ENCODE measurements at places on chromosomes 4 and X.
A peak's percentile ranks its signal among the peaks of the same experiment; 100 is the strongest.

- DNase-seq = no peak
These were observed 21.9 kb downstream of the PLS3 start for GRCh38 chrX:115582616-115583495.

DNA sequence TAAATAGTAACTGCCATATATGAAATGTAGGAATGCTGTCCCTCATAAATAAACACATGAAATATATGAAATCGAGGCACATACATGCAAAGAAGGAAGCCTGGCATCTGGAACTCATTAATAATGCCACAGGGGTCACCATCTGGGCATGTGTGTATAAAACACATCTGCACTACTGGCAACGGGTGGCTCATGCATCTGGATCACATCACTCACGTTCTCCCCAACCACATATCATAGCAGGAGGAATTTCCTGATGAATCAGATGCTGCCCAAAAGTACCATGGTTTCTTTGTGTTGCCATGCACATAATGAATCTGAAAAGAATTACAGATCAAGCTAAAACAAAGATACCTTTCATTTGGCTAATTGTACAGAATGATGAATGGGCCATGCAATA is 28.6 kb downstream of the RNF175 start:
- no peak for DNase-seq

DNA sequence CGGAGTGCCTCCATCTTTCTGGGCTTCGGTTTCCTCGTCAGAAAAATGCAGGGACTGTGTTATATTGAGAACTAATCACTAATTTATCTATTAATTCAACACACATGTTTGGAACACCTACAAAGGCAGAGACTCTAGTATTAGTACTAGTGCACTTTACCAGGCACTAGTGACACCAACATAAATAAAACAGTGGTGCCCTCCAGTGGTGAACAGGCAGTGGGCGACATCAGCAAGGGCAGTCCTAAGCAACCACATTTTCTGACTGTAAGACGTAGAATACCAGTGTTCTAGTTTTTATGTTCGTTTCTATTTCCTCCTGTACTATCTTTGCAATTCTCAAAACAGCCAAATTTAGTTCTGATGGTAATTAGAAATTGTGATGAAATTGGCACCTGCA is 69.1 kb upstream of the UCP1 start:
- DNase-seq = peak; percentile 23

DNA sequence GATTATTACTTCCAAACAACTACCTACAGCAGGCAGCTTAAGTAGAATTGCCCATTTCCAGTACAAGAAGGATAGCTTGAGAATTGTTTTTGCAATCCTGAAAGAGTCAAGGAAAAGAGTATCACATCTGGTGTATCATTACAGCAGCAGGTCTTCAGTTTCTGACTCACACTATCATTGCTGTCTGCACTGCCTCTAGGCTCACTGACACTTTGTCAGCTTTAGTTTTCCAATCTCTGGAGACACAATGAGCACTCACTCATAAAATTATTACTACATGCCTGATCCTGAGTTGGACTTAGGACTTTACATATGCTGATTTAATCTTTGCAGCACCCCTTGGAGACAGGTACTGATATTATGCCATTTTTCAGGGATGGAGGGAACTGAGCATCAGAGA is 244.6 kb upstream of the BOD1L1 start:
- DNase-seq = no peak

DNA sequence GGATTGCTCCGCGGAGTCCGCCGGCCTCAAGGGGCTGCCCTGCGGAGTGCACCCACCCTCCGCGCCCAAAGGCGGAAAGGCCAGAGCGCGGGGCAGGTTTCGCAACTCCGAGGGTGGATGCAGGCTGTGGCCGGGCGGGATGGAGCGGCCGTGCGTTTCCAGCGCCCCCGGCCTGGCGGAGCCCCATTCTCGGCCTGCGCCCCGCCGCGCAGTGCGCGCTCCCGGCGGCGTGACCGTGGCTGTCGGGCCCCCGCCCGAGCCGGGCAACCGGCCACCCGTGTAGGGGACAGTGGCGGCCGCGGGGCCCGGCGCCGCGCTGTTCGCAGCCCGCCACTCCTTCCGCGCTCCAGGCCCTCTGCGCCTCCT is 331 bp downstream of the SETD7 start:
- no peak for DNase-seq

- no peak for DNase-seq
These were observed 37.0 kb upstream of the CD99L2 start for GRCh38 chrX:150935467-150935866.

- no peak for DNase-seq
These were observed 258.7 kb upstream of the SLC7A11 start for GRCh38 chr4:138500869-138501268.

GRCh38 chr4:145824463-145824862 is 114.2 kb downstream of the ZNF827 start:
- no peak for DNase-seq

- no peak for DNase-seq
These were observed 516.9 kb downstream of the PDHA2 start for GRCh38 chr4:96356591-96357370.

DNA sequence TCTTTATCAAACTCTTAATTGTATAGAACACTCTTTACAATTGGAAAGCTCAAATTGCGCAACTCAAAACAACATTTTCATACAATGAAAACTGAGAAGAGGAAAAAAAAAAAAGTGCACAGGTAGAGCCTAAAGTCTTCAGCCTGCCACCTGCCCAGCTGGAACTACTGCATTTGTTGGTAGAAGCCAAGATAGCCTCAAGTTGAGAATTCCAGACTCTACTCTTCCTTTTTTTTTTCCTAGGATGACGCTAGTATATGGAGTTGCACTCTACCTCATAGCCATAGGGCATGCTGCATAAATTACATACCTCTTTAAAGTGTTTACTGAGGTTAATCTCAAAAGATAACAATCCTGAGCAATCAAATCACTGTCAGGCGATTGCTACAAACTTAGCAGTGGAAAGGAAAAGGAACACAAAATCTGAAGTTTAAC is 13.6 kb downstream of the ABCG2 start:
- no peak for DNase-seq

- DNase-seq = no peak
These were observed 48.3 kb downstream of the MEPE start for GRCh38 chr4:87881115-87881514.

- DNase-seq = no peak
These were observed 28.9 kb upstream of the TLL1 start for GRCh38 chr4:165844161-165844560.

DNA sequence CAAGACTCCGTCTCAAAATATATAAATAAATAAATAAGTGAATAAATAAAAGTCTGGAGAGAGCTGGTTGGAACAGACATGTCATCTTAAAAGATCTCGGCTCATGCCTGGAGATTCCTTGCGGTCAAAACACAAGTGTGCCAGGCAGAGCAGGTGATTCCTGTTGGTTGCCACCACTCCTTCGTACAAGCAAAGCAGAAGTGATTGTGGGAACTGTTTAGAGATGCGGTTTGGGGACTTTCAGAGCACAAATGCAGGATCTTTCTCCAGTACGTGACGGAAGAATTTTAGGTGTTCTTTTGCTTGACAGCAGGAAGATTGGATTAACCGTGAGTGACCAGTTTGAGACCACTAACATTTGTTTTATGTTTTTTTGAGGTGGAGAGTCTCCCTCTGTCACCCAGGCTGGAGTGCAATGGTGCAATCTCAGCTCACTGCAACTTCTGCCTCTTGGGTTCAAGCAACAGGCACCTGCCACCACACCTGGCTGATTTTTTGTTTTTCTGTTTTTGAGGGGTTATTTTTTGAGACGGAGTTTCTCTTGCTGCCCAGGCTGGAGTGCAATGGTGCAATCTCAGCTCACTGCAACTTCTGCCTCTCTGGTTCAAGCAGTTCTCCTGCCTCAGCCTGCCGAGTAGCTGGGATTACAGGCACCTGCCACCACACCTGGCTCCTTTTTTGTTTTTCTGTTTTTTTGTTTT is 2.8 kb upstream of the CRLF2 start:
- DNase-seq = peak; percentile 38

GRCh38 chr4:75653845-75654503 is 19.2 kb downstream of the G3BP2 start:
- no peak for DNase-seq
